Activated T-helper 17 cell treated with anti-CD3 and anti-CD28 coated beads, Interleukin-2, amount 50 U/mL, for 72 hours (primary cell): ENCODE measurements at places on chromosomes 7 and 10. TPM values are rescaled to one million over a fixed set of nuclear protein-coding genes. Genes with fewer than 3 reads are reported as not detected.

- no peak overlapping the region for H3K4me3 ChIP-seq
- ATAC-seq: no peak
- no peak overlapping the region for H3K27ac ChIP-seq
- no peaks in the 10 kb centered on the region for H3K36me3 ChIP-seq
Observed at GRCh38 chr10:8189458-8189857, 135.0 kb downstream of the GATA3 start.

- H3K36me3 ChIP-seq: no peaks in the 10 kb centered on the region
- no peaks in the 10 kb centered on the region for H3K4me1 ChIP-seq
- H3K27ac ChIP-seq: no peak overlapping the region
- ATAC-seq: no peak
Observed at GRCh38 chr10:129426606-129427005, 40.4 kb upstream of the MGMT start.

The DNAJC30 gene
- 5.3 TPM for total RNA-seq

The SH2B2 gene
- total RNA-seq: 14.2 TPM

DNA sequence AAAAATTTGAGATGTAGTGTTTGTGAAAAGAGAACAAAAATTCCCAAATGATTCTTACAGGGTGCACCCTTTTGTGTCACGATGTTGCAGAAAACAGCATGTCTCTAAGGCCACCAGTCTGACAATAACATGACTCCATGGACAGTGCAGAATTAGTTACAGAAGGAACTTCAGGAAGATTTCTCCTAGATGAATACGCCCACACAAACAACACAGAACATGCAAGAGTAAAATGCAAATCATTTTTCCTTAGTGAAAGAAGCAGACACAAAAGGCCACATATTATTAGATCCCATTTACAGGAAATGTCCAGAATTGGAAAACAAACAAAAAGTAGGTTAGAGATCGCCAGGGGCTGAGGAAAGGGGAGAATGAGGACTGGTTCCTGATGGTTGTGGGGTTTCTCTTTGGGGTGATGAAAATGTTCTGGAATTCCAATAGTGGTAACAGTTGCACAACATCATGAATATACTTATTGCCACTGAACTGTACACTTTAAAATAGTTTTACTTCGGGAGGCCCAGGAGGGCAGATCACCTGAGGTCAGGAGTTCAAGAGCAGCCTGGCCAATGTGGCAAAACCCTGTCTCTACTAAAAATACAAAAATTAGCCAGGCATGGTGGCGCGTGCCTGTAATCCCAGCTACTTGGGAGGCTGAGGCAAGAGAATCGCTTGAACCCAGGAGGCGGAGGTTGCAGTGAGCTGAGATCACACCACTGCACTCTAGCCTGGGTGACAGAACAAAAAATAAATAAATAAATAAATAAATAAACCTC, 10.2 kb downstream of the ZC3HAV1 start:
- peaks cover 36% of the 10 kb centered on the region for H3K4me1 ChIP-seq
- H3K36me3 ChIP-seq: peaks cover 97% of the 10 kb centered on the region
- no peak for ATAC-seq

The SPDYE1 gene
- total RNA-seq: not detected

DNA sequence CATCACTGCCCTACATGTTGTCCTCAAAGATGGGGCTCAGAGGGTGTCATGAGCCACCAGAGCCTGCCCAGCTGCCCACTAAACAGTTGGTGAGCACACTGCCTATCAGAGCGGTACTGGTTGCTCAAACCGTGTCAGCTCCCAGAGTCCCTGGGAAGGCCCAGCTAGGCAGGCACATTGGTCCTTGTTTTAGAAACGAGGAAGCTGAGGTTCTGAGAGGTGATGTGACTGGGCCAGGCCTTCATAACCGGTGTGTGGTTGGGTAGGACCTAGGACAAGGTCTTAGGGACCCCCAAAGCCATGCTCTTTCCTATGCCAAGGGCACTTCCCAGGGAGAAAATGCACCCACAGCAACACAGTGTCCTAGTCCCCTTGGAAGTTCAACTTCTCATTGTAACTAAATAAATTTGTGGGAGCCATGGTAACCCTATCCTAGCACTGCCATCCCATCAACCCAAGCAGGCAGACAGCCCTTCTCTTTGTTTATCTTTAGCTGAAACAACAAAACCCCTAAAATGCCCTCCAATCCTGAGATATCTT, 174.7 kb upstream of the PDE1C start:
- no peak for ATAC-seq
- H3K4me1 ChIP-seq: no peaks in the 10 kb centered on the region
- peaks cover 9% of the 10 kb centered on the region for H3K27me3 ChIP-seq
- H3K4me3 ChIP-seq: no peak overlapping the region
